Upper lobe of right lung (tissue), 1 donor: ENCODE measurements at places on chromosomes 1 and 21.

DNA sequence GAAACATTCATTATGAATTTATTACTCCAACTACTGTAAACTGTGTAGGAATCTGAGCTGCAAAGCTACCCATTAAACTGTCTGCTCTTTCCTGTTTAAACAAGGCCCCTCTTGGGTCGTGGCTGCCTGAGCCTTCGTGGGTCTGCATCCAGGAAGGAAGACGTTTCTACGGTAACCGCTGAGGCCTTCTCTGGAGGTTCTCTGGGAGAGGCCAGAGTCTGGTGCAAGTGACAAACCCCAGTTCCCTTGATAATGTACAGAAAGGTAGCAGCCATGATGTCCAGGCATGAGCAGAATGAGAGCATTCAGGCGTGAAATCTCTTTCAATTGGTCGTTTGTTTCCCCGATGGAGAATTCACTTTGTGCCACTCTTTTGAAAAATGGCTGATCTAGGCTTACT is 350.2 kb downstream of the PLPP3 start:
- no peak for DNase-seq

DNA sequence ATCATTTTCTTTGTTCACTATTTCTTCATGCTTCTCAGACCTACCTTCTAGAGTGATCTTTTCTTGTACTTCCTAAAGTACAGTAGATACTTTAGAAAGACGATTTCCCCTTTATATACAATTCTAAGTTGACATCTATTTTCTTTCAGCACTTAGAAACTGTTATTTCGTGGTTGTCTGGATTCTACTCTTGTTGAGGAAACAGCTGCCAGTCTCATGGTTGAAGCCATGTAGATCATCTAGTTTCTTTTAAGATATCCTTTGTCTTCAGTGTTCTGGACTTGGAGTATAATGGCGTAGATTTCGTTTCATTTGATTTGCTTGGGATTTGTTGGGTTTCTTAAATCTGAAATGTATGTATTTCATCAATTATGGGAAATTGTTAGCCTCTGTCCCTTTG is 67.6 kb downstream of the PKN2 start:
- no peak for DNase-seq

- DNase-seq = no peak
These were observed 91.1 kb downstream of the TRIM11 start for GRCh38 chr1:228315484-228315944.

GRCh38 chr1:114671011-114671938 is 1.4 kb upstream of the DENND2C start:
- DNase-seq = no peak

- DNase-seq = no peak
These were observed 126.5 kb downstream of the NPHP4 start for GRCh38 chr1:5865774-5866173.

DNA sequence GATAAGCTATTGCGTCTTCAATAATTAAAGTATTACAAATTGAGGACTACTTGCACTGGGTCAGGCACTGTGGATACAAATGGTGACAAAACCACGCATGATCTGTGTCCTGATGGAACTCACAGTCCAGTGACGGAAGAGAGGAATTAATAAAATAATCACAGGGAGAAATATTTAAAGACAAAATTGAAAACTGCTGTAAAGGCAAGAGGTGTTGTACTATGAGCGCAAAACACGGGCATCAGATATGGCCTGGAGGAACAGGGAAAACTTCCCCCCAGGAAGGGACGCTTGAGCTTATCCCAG is 16.6 kb upstream of the SLAMF6 start:
- no peak for DNase-seq

- peak; percentile 74 for DNase-seq
These were observed 16.6 kb upstream of the LRRC3 start for GRCh38 chr21:44438531-44439210.
